Right cardiac atrium (tissue), 5 donors: ENCODE measurements at places on chromosomes 13 and 19. TPM values are rescaled to one million over a fixed set of nuclear protein-coding genes. Genes with fewer than 3 reads are reported as not detected.

DNA sequence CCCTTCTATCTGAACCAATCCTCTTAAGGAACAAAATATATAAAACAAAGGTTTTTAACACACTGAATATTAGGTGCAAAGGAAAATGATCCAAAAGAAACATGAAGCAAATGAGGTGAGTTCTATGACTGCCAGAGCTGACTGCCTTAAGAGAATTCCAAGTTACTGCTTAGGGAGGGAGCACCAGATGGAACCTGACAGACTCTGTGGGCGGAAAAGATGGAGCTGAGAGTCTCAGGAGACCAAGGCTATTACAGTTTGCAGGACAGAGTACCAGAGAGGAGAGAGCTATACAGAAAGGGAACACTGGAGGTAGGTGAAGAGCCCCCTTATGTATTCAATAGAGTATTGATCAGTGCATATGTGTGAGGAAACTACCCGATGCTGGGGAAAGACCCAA, 87.2 kb downstream of the B3GLCT start:
- no peak for DNase-seq

DNA sequence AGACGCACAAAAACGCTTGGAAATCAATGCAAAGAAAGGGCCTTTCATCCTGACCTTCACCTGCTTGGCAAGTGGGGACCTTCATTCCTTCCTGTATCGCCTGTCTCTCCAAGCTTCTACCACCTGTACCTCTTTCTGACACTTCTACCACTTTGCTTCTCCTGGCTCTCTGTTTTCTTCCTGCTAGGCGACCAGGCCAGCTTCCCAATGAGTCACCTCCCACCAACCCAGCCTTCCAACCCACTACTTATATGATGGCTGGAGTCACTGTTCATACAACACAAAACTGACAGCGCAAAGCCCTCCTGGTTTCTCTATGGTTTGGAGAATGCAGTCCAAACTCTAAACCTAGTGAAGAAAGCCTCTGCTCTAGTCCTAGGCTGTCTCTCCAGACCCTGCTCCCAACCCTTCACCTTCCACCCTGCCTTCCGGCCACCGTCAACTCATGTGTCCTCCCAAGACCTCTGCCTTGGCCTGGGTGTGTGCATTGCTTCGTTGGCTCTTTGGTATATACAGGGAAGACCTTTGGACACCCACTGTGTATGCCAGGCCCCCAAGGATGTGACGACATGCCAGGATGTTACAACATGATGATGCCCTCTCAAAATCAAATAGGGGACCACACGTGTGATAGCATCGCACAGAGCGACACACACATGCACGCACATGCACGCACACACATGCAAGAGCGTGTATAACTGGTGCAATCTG, 148.5 kb downstream of the STK24 start:
- no peak for DNase-seq

Gene SOX1
- not detected for total RNA-seq

DNA sequence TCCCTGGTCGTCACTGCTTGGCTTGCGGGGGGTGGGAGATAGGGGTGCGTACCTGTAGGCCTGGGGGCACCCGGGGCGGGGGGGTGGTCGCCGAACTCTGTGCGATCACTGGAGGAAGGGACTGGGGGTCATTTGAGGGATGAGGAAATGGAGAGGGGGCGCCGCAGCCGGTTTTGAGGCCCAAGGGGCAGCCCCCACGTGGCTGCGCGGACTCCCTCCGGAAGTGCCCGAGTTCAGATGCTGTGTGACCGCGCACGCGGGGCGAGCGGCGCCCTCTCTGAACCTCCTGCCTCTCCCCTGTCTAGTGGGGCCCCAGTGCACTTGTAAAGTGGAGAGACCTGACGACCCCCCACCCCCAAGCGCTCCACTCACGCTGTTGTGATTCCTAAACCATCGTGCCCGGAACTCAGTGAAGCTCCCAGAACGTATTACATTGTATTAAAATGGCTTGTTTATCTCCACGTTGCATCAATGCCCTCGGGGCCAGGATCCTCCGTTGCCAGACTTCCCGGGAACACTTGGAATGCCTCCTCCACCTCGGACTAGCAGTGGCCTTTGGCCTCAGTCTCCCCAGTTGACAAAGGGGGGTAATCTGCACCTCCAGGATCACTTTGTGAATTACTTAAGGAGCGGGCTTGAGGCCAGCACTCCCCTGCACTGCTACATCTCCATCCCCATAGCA, 3.0 kb upstream of the NANOS3 start:
- DNase-seq: no peak

Gene ZNF471
- 9.3 TPM for total RNA-seq

DNA sequence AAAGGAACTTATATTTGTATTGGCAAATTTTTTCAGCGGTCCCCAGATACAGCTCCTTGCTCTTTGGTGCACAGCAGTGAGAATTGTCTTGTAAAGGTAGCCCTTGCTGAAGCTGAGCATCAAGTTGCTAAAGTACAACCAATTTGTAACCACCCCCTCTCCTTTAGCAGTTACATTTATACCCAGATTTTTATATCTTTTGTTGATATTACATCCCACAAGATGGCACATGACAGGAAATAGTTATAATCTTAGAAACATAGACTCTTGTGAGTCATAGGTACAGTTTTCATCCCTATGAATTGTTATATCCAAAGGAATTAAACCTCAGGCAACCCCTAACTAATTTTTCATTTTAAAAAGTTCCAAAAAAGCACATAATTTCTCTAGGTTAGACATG, 523.0 kb upstream of the SLITRK1 start:
- DNase-seq: no peak

DNA sequence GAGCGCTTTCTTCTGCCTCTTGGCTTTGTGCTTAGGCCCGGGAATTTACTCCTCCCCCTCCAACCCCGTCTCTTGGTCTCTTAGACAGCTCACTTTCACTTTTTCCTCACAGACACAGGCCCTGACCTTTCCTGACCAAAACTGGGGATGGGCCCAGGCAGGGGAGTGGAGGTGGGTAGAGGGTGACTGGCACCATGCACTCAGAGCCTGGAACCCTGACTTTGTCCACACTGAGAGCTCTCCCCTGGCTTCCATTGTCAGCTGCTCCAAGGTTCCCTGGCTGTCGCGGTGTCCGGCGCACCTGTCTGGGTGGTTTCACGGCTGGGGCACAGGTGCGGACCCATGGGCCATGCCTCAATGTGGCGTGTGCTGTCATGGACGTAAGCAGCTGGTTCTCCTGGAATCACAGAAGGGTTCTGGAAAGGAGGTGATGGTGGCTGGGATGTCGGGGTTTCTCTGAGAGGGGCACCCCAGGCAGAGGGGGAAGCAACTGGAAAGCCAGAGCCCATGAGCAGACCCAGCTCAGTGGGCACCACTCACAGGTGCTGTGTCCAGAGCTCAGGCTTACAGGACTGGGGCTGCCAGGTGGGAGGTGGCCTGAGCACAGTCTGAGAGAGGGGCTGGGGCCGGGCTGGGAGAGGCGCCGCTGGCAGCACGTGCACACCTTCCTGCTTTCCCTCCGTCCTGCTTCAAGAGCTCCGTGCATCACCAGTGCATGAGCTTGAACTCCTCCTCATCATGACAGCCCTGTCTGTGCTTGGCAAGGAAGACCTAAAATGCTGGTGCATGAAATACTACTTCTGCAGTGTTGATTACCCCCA, 28.0 kb upstream of the C1QTNF9 start:
- DNase-seq: no peak

- DNase-seq: no peak
Observed at GRCh38 chr19:28169168-28169887, 1043.6 kb downstream of the UQCRFS1 start.

GRCh38 chr13:79910875-79911540, 429.9 kb downstream of the SPRY2 start:
- DNase-seq: no peak

Gene LONP1
- 61.9 TPM for total RNA-seq

Gene SIX5
- total RNA-seq: 24.3 TPM

Gene PCDH9
- 27.8 TPM for total RNA-seq

GRCh38 chr19:8558325-8558724, 18.9 kb downstream of the MYO1F start:
- DNase-seq: no peak

DNA sequence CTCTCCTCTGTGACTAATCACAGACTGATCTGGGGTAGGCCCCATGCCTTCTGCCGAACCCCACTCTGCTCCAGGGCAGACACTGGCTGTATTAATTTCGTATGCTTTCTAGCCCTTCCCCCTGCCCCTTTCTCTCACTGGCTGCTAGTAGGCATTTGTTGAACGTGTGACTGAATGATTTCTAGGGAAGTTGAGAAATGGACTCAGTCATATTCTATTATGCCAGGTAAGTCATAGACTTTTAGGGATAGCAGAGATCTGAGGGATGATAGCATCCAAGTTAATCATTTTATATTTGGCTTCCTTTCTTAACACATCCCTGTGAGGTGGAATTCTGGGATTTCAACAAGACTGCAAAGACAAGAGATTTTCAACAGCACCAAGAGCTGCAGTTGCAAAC, 166.4 kb downstream of the FGF9 start:
- no peak for DNase-seq

Gene PSG11
- not detected for total RNA-seq

Gene ZNF426
- 15.8 TPM for total RNA-seq

GRCh38 chr19:31530781-31531180, 181.5 kb upstream of the TSHZ3 start:
- no peak for DNase-seq

GRCh38 chr19:18541992-18542940, 1.1 kb downstream of the FKBP8 start:
- DNase-seq: no peak

GRCh38 chr13:95239283-95239682, 62.0 kb downstream of the ABCC4 start:
- DNase-seq: no peak

Gene LCP1
- total RNA-seq: 22.9 TPM

DNA sequence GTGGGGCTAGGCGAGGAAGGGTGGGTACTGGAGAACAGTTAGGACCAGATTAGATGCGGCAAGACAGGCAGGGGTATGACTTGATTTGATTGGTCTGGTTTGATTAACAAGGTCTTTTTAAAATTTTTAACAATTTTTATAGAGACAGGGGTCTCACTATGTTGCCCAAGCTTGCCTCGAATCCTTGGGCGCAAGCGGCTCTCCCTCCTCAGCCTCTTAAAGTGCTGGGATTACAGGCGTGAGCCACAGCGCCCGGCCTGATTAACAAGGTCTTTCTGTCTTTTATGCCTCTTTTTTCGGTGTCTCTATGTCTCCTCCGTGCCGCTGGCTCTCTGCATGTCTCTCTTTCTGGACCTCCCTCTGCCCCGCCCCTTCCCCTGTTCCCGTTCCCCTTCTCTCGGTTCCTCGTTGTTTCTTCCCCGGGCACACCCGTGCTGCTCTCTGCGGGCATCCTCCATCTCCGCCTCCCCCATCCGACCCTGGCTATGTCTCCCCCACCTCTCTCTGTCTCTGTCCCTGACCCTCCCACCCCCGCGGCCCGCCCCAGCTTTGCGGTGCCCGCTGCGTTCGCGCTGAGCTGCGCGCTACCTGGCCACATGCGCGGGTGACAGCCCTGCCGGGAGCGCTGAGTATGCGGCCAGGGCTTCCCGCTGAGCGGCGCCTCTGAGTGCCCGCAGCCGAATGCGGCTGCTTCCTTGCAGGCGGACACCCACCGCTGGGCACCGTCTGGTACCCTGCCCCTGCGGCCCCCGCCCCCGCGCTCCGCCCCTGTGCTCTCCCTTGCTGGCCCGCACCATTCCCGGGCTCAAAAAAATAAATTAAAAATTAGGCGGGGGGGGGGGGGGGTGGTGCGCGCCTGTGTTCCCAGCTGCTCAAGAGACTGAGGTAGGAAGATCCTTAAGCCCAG, 8.1 kb upstream of the SDHAF1 start:
- DNase-seq: peak; percentile 82

DNA sequence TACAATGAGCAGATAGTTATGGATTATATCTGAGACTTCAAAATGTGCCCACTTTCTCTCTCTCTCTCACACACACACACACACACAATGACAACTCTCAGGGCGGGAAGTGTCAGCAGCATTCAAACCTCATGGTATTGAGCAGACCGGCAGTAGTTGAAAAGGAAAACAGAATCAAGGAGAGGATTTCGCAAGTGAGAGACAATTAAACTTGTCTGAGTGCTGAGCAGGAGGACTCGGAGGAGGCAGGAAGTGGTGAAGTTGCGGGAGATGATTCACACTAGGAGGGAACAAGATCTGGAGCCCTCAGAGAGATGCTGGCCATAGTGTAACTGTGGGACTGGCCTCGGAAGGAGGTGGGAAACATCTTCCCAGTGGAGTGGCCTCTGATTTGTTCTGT, 353.1 kb downstream of the EFNB2 start:
- DNase-seq: no peak

DNA sequence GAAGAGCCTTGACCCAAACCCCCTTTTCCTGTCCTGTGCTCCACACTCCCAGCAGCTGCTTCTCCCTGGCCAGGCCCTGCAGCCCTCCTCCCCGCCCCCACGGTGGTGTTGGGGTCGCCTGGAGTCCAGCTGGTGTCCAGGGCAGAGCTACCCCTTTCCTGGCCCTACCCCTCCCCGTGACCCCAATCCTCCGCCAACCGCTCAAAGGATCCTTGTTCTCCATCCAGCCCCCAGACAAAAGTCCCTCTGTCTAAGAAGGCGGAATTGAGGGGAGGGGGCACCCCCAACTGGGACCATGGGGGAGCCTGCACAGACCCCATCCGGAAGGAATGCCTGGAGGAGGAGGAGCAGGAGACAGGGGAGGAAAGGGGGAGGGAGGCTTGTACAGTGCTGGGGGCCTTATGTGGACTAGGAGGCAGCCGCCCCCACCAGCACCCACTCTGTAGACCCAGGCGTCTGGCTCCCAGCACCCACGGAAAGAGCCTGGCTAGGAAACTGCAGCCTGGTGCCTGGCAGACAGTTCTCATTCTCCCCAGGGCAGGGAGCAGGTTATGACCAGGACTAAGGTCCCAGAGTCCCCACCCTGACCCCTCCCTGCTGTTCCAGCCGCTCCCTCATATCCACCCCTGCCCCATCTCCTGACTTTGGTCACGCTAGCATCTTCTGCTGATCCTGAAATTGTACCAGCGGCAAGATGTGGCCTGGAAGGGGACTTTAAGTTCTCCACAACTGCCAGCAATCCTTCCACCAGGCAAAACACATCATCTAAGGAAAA, at the start of gene FXYD3:
Gene FXYD3 (plus strand): TSS at position 647 of the 775 bp plus-strand sequence. CDS start 3,554 bp downstream, outside the sequence.
- DNase-seq: peak; percentile 78

Gene ZNF296
- not detected for total RNA-seq

GRCh38 chr13:50794226-50794625, 49.3 kb downstream of the DLEU7 start:
- no peak for DNase-seq

- no peak for DNase-seq
Observed at GRCh38 chr13:52449331-52450011, 963 bp downstream of the VPS36 start.

DNA sequence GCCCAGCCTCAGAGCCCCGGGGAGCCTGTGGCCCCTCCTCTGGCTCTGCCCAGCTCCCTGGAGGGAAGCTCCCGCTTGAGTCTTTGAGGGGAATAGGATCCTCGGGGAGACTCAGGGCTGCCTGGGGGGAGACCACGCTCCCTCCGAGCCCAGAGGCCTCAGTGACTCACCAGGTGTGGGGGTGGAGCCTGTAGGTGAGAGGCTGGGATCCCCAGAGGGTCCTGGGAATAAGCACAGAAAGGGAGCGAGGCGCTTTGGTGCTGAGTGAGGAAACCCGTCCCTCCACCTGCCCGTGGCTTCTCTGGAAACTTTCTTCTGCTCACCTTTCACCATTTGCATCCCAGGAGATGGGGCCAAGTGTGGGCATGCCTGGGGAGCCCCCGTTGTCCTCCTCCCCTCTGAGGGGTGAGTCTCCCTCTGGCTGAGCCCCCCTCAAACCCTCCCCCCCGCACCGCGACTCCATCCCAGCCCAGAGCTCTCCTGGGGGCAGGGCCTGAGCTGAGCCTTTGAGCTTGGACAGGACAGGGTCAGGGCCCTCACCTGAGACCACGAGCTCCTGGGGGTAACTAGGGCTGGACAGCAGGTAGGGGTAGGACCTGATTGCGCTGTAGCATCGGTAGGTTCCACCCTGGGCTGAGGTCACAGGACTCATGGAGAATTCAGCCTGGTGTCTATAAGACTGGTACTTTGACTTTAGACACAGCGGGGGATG, 2.7 kb downstream of the LILRB5 start:
- no peak for DNase-seq

Gene RFX2
- 6.6 TPM for total RNA-seq
